ENCODE measurements at places on chromosomes 3 and 15. TPM values are rescaled to one million over a fixed set of nuclear protein-coding genes. Genes with fewer than 3 reads are reported as not detected.

DNA sequence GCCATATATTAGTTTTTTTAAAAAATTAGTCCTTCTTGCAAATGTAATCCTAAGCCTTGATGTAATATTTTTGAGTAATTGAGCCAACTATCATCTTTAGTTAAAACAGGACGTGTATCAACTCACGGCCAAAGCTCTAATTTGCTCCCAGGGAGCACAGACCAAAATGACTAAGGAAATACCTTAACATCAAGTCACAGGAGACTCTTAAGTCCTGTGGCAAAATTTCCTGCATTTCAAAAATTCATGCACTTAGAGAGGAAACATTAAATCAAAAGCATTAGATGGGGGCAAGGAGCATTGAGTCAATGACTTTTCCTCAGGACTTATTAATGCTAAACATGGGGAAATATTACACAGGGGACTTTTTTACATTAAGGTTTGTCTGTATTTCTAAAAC lies 276.0 kb downstream of the MFSD1 start:
- H3K27me3 ChIP-seq: no peaks in the 10 kb centered on the region
- no peaks in the 10 kb centered on the region for H3K36me3 ChIP-seq
- H3K4me1 ChIP-seq: no peaks in the 10 kb centered on the region
- DNase-seq: no peak

DNA sequence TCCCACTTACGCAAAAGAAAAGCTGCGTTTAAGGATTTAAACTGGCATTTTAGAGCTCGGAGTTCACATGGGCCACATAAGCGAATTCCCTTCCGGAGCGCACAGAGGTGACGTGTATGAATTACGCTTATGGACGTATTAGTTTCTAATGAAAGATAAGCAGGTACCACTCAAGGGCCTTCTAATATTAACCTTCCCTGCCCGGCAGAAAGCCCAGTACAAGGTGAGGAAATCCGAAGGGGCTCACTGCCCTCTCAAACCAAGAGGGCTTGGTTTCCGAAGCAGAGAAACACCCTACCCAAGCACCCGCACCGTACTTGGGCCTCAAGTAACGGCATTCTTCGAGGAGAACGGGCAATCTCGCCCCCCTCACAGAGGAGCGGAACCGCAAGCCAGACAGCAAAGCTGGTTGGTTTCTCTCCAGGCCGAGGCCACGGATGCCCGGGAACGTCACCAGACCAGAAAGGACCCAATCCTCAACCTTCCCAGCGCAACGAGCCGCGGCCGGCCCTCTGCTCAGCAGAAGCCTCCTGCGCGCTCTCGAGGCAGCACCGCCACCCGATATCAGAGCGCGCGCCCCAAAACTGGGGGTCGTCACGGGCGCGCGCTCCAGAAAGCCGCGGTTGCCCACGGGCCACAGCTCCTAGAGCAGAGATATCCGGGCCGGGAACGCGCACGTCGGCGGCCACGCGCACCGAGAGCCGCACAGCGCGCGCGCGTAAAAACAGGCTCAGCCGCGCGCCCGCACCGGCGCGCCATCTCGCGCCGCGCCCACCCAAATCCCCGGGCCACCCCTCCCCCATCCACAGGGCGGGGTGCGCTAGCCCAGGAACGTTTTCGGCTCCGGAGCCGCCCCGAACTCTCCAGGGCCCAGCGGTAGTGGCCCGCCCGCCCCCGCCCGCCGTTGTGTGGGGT lies 676 bp downstream of the QRICH1 start:
- no peaks in the 10 kb centered on the region for H3K36me3 ChIP-seq
- peak; percentile 80 for DNase-seq
- peak overlapping the region; percentile 98 for H3K27ac ChIP-seq
- no peaks in the 10 kb centered on the region for H3K27me3 ChIP-seq

The IQCB1 gene
- total RNA-seq: 52.1 TPM

DNA sequence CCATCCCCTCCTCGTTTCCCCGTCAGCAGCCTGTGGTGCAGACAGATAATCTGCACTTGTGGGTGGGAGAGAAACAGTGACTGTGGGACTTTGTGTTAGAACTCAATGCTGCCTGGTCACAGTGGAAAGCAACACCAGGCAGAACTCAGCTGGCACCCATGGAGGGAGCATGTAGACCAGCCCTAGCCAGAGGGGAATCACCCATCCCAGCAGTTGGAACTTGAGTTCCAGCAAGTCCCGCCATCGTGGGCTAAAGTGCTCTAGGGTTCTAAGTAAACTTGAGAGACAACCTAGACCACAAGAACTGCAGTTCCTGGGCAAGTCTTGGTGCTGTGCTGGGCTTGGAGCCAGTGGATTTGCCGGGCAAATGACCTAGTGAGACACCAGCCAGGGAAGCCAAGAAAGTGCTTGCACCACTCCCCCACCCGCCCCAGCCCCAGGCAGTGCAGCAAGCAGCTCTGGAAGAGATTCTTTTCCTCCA lies 24.4 kb downstream of the ISG20 start:
- no peak overlapping the region for H3K4me3 ChIP-seq
- H3K36me3 ChIP-seq: no peaks in the 10 kb centered on the region
- H3K27me3 ChIP-seq: no peaks in the 10 kb centered on the region
- H3K4me1 ChIP-seq: no peaks in the 10 kb centered on the region
- H3K27ac ChIP-seq: no peak overlapping the region

The ZNF80 gene
- not detected for total RNA-seq

GRCh38 chr3:125431391-125431790 lies 56.3 kb upstream of the ZNF148 start:
- H3K27ac ChIP-seq: no peak overlapping the region
- no peak overlapping the region for H3K4me3 ChIP-seq
- H3K36me3 ChIP-seq: no peaks in the 10 kb centered on the region
- DNase-seq: no peak
- no peaks in the 10 kb centered on the region for H3K27me3 ChIP-seq

GRCh38 chr3:9347887-9348286 lies 15.0 kb upstream of the THUMPD3 start:
- no peak for DNase-seq
- no peak overlapping the region for H3K4me3 ChIP-seq
- no peaks in the 10 kb centered on the region for H3K27me3 ChIP-seq
- H3K27ac ChIP-seq: no peak overlapping the region
- H3K4me1 ChIP-seq: peaks cover 24% of the 10 kb centered on the region
- H3K36me3 ChIP-seq: no peaks in the 10 kb centered on the region

DNA sequence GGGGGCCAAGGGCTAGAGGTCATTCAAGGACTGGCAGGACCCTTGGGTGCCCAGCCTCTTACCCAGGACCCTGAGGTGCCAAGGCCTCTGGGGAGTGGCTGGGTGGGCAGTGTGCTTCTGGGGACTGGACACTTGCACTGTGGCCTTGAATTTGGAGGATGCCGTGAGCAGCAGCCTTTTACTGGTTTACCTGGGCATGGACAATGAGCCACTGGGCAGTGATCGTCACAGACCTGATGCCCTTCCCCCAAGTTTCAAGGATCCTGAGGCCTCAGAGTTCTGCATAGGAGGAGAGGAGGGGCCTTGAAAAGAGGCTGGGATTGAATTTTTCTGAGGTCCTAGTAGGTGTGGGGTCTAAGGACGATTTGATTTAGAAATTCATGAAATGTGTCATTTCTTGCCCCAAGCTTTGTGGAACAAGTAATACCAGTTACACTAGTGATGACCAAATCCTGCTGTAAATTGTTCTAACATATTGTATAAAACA lies 146.1 kb upstream of the TPM1 start:
- no peaks in the 10 kb centered on the region for H3K27me3 ChIP-seq
- H3K36me3 ChIP-seq: no peaks in the 10 kb centered on the region
- peak overlapping the region; percentile 86 for H3K27ac ChIP-seq
- DNase-seq: no peak
- H3K4me3 ChIP-seq: no peak overlapping the region

GRCh38 chr3:79968418-79968817 lies 200.6 kb upstream of the ROBO1 start:
- H3K27ac ChIP-seq: no peak overlapping the region
- no peak for DNase-seq
- no peaks in the 10 kb centered on the region for H3K36me3 ChIP-seq

GRCh38 chr3:153669527-153669926 lies 451.7 kb upstream of the ARHGEF26 start:
- DNase-seq: no peak
- H3K4me3 ChIP-seq: no peak overlapping the region
- H3K27me3 ChIP-seq: no peaks in the 10 kb centered on the region

DNA sequence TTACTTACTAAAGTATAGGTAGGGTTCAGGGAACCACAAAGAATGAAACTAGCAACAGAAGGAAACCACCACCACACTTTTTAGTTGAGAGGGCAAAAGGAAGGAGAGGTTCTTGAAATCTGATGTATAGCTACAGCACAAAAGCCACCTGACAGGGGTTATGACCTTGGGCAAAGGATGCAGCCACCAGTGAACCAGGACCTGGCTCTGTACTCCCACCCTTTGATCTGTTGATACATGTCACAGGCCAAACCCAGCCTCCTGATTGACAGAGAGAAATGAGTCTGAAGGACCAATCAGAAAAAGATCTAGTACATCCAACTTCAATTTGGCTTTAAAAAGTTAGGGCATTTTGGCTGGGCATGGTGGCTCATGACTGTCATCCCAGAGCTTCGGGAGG lies 20.0 kb upstream of the BLM start:
- H3K4me1 ChIP-seq: no peaks in the 10 kb centered on the region
- no peak for DNase-seq
- no peaks in the 10 kb centered on the region for H3K27me3 ChIP-seq
- no peaks in the 10 kb centered on the region for H3K36me3 ChIP-seq
- H3K4me3 ChIP-seq: no peak overlapping the region
- H3K27ac ChIP-seq: no peak overlapping the region

The ARL13B gene
- 4.3 TPM for total RNA-seq

DNA sequence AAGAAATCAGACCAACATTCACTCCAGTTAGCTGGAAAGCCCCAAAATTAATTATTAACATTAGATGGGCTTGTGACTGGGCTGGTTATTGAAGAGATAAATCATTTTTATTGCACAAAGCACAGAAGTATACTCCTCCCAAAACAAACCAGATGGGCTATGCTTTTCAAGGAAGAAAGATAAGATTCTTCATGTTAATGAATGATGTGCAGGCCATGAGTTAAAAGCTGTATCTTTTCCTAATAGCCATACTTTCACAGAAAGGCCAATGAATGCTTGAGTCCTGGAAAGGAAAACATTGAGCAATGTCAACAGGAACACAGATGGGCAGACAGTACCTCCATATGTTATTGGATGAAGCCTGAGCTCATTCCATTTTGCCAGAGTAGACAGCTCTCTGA lies 55.4 kb downstream of the OCA2 start:
- no peak for DNase-seq
- H3K4me1 ChIP-seq: no peaks in the 10 kb centered on the region
- no peak overlapping the region for H3K4me3 ChIP-seq
- no peaks in the 10 kb centered on the region for H3K36me3 ChIP-seq

- no peaks in the 10 kb centered on the region for H3K4me1 ChIP-seq
- DNase-seq: peak; percentile 28
- no peaks in the 10 kb centered on the region for H3K36me3 ChIP-seq
- no peaks in the 10 kb centered on the region for H3K27me3 ChIP-seq
Measured at GRCh38 chr3:185503521-185503920, 4.7 kb upstream of the TMEM41A start.

DNA sequence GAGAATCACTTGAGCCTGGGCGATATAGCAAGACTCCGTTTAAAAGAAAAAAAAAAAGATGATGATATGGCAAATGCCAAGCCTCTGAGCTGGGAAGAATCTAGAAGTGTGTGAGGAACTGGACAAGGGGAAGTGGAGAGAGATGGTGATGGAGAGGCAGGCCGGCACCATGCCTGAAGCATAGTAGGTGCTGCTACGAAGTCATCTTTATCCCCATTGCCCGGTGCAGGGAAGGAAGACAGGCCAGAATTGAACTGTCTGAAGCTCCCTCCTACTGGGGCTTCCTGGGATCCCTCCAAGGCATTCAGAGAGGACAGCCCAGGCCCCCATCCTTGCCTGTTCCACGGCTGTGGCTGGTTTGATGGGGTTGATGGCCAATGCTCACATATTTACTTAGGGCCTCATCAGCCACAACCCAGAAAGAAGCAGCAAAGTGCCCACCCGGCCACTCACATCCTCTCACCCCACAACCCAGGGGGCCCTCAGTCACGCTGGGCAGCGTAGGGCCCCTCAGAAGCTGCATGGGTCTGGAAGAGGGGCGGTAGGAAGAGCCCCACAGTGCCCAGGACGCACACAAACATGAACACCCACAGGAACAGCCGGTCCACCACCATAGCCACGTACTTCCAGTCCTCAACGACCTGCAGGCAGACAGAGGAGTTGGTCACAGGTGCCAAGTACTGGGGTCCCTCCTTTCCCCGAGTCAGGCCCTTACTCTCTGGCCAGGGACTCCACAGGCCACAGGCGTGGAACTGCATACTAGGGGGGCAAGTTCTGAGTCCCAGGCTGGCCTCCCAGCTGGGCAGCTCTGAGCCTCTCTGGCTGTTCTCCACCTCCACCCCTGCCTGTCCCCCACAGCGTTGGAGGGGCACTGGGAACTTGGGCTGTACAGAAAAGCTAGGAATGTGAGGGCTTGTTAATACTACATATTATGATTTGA lies 4.1 kb upstream of the CHRNA3 start:
- peaks cover 13% of the 10 kb centered on the region for H3K4me1 ChIP-seq
- peaks cover 60% of the 10 kb centered on the region for H3K27me3 ChIP-seq
- no peak overlapping the region for H3K4me3 ChIP-seq
- H3K36me3 ChIP-seq: no peaks in the 10 kb centered on the region

DNA sequence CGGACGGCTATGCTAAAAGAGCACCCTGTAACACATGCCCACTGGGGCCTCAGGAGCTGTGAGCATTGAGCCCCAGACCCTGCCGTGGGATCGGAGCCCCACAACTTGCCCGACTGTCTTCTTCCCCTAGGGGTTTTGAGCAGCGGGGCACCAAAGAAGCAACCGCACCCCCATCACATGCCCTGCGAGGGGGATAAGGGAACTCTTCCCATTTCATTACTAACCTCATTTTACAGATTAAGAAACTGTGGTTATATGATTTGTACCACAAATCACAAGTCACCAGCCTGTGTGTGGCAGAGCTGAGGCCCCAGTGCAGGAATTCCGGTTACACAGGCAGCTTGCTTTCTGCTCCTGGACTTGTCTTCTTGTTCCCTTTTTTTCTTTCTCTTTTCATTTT lies 86.2 kb downstream of the CD47 start:
- no peak overlapping the region for H3K4me3 ChIP-seq
- no peak overlapping the region for H3K27ac ChIP-seq
- H3K4me1 ChIP-seq: peaks cover 9% of the 10 kb centered on the region
- no peak for DNase-seq
- no peaks in the 10 kb centered on the region for H3K36me3 ChIP-seq

DNA sequence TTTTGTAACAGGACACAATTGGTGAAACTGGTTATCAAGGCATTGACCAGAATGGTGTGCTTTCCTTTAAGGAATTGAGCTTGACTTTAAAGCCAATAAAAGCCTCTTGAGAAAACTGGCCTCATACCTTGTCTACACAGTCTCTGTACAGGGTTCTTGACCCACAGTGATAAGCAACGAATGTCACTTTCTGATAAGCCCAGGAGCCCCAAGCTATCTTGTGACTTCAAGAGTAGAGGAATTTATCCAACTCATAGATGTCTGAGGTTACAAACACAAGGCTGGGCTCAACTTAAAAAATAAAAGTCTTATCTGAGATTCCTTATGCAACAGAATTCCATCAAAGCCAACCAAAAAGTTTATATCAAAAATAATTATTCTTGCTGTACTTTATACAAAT lies 212.1 kb downstream of the GBE1 start:
- no peaks in the 10 kb centered on the region for H3K27me3 ChIP-seq
- H3K4me3 ChIP-seq: no peak overlapping the region
- no peak overlapping the region for H3K27ac ChIP-seq
- no peaks in the 10 kb centered on the region for H3K4me1 ChIP-seq
